CD4-positive, alpha-beta T cell treated with Interleukin-6 for 4 hours (primary cell): ENCODE measurements at places on chromosomes 4 and X.
A peak's percentile ranks its signal among the peaks of the same experiment; 100 is the strongest.

GRCh38 chr4:10810411-10810810 lies 125.8 kb upstream of the CLNK start:
- no peak for DNase-seq

GRCh38 chrX:150227321-150227860 lies 135.7 kb upstream of the MAMLD1 start:
- DNase-seq: no peak

DNA sequence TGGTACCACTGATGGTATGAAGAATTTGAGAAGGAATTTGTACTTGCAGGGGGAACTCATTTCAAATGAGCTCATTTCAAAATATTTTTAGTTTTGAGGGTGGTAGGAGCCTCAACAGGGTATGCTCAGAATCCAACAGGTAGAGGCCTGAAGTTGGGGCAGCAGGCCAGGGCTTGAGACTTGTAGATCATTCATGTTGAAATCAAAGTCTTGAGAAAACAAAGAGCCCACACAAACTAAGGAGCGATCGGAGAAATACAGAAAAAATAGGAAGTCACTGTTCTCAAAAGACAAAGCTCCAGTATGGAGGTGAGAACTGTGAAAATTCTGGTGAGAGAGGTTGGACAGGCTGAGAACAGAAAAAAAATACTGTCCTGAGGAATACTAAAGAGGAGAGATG lies 979 bp upstream of the SLC9A6 start:
- DNase-seq: no peak

GRCh38 chr4:152719801-152720556 lies 40.2 kb upstream of the TMEM154 start:
- no peak for DNase-seq

DNA sequence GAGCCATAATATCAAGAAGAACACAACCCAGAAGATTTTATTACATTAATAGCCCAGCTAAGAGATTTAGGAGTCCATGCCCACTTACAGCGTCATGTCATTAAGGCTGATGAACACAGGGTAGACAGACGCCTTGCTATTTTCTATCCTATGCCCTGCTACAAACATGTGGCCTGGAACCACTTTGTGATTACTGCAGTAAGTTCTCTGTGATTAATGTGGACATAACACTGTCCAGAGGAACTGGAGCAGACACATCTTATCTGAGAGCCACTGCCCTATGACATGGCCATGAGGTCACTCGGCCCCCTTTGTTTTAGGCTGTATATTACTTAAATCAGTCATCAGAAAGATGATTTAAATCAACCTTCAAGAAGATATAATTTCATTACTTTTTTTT lies 211.7 kb downstream of the MAML3 start:
- no peak for DNase-seq

GRCh38 chrX:154396973-154397887 lies 947 bp upstream of the RPL10 start:
- DNase-seq: peak; percentile 62
